Activated naive CD4-positive, alpha-beta T cell treated with anti-CD3 and anti-CD28 coated beads for 36 hours (primary cell): ENCODE measurements at places on chromosomes 2 and 18. TPM values are rescaled to one million over a fixed set of nuclear protein-coding genes. Genes with fewer than 3 reads are reported as not detected.

Gene PKP4
- 52.9 TPM for total RNA-seq

Gene ITGA4
- 26.6 TPM for total RNA-seq

Gene SERPINB12
- not detected for total RNA-seq

Gene ACOXL
- total RNA-seq: not detected

Gene GALNT3
- total RNA-seq: 2.1 TPM

Gene TMEM37
- not detected for total RNA-seq

Gene RAB12
- total RNA-seq: 11.9 TPM

Gene MEIS1
- total RNA-seq: not detected
